ENCODE measurements at places on chromosomes 2 and 18.

DNA sequence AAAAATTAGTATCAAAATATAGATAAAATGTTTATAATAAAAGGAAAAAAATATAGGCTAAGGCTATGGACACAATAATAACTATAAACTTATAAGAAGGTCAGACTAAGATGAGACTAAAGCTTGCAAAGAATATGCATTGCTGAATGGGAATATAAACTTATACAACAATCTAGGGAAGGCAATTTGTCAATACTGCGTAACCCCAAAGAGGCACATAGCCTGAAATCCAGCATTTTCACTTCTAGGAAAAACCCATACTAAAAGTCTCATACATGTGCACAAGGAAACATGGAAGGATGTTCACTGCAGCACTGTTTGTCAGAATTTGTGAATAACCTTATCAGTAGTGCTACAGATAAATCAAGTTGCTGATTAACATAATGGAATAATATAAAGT lies 45.5 kb downstream of the FANCL start:
- DNase-seq = no peak

- no peak for DNase-seq
These were observed 3.0 kb upstream of the GBX2 start for GRCh38 chr2:236171181-236171679.

DNA sequence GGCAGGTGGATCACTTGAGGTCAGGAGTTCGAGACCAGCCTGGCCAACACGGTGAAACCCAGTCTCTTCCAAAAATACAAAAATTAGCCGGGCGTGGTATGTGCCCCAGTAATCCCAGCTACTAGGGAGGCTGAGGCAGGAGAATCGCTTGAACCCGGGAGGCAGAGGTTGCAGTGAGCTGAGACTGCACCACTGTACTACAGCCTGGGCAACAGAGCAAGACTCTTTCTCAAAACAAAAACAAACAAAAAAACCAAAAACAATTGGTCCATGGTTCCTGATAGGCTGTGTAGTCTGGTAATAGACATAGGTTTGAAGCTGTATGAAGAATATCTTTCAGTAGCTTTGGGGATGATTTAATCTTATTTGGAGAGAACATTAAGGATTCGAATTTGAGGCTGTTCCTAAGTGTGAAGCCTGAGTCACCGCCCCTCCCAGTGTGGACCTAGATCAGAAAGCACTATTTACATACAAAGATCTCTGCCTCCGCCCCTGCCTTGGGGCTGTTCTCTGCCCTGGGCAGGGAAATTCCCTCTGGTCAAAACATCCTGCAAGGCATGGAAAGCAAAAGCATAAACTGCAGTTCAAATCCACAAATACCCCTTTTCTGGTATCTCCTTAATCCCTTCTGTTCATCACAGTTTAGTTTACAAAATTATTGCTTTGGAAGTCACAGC lies 52.8 kb upstream of the PMAIP1 start:
- DNase-seq = peak; percentile 52

DNA sequence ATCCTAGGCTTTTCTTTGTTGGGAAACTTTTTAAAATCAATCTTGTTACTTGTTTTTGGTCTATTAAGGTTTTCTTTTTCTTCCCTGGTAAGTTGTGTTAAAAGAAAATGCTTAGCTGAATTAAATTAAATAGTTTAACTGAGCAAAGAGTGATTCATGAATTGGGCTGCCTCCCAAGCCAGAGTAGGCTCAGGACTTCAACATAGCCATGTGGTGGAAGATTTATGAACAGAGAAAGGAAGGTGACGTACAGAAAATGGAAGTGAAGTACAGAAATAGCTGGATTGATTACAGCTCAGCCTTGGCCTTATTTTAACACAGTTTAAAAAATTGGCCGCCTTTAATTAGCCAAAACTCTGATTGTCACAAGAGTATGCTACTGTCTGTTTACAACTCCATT lies 27.9 kb upstream of the GALNT5 start:
- DNase-seq = no peak

DNA sequence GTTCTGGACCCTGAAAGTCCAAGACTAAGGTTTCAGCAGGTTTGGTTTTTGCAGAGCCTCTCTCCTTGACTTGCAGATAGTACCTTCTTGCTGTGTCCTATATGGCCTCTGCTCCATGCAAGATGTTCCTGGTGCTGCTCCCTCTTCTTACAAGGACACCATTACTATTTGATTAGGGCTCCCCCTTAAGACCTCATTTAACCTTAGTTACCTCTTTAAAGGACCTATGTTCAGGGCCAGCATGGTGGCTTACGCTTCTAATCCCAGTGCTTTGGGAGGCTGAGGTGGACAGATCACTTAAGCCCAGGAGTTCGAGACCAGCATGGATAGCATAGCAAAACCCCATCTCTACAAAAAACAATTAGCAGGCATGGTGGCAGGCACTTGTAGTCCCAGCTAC lies 179.0 kb downstream of the SLC39A10 start:
- no peak for DNase-seq

- DNase-seq = no peak
These were observed 3.6 kb downstream of the KLF11 start for GRCh38 chr2:10046931-10047330.

DNA sequence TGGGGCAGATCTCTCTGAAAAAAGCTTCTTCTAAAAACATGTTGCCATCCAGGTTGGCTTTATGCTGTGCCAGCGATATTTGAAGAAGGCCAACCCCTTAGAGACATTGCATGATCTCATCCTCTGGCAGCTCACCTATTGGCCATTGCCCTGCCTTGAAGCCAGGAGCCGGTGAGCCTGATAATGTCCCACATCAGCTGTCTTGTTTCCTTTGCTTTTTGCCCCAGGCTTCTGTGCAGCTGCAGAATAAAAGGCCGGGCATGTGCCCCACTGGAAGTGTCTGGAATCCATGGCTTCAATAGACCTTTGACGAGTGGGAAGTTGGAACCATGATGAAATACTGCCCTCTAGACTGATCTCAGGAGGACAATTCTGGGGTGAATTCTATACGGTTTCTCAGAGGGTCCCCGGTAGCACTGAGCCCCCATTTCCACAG lies 523.5 kb upstream of the ZEB2 start:
- no peak for DNase-seq

GRCh38 chr2:115084446-115084845 lies 642.0 kb downstream of the DPP10 start:
- no peak for DNase-seq

GRCh38 chr18:77059294-77059916 lies 73.2 kb downstream of the MBP start:
- no peak for DNase-seq
